COR-L47 (cell line): ENCODE measurements at places on chromosomes 5 and 9.

- no peak for DNase-seq
Measured at GRCh38 chr5:99187611-99188010, 258.8 kb upstream of the CHD1 start.

GRCh38 chr9:130948266-130948665 is 9.2 kb upstream of the FIBCD1 start:
- DNase-seq: peak; percentile 56

DNA sequence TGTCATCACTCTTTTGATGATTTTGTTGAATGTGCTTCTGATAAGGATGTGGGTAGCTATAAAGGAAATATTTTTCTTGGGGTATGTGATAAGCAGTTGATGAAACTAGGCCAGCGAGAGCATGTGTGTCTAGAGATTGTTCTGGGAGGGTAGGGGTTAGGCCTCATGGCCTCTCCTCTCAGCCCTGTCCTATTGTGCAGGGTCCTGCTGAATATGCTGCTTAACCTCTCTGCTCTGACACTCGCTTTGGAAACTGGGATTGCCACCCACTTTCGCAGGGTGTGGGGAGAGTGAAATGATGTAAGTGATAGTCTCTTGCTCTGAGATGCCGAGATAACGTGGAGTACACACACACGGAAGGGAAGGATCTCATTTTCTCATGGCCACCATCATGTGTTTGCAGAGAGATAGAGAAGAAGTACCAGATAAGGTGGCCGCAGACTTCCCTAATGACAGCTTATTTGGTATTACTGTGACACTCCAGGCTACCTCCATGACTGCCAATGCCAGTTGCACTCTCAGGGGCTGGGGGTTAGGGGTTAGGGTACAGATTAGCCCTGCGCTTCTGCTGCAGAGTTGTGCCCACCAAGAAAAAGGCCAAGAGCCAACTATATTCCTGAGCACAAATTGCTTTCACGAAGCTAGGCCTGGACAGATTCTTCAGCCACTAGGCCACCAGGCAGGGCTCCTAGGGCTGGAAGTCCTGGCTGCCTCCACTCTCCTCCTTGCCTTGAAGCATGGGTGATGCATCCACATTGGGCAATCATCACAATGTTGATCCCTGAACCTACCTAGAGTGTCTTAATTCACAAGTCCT is 25.2 kb upstream of the TNFAIP8 start:
- no peak for DNase-seq

GRCh38 chr9:131578021-131578420 is 32.7 kb downstream of the PRRT1B start:
- DNase-seq: no peak

- DNase-seq: no peak
Measured at GRCh38 chr5:179497636-179498340, 52.6 kb upstream of the RUFY1 start.

DNA sequence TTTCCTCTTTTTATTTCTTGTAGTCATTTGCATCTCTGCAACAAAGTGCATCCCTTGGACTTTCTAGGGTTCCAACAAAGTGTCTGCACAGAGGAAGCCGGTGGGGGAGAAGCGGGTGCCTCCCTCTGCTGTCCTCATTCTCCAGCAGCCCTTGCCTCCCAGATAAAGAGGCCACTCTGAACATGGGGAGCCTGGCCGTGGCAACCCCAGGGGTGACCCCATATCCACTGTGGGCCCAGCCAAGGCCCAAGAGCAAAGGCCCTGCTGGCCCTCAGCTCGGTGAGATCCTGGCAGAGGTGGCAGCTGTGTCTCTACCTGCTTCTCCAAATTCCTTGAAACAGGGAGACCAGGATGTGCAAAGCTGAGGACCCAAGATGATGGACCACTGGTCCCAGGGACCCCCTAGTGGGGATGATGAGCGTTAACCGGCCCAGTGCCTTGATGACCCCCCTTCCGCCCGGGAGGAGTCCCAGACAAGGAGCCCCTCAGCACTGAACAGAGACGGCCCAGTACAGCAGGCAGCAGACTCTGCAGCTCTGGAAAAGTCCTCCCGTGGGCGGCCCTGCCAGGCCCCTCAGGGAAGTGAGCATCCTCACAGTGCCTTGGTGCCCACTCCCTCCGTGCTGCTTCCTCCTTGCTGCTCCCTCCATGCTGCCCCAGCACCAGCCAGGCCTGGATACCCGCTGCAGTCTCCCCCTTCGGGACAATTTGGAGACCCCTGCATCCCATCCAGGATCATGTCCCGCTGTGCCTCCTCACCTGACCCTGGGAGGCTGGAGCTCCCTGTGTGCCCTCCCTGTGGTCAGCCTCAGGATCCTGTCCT is 62.5 kb downstream of the MRPL36 start:
- DNase-seq: no peak

- no peak for DNase-seq
Measured at GRCh38 chr5:76367623-76368371, 35.3 kb upstream of the IQGAP2 start.

DNA sequence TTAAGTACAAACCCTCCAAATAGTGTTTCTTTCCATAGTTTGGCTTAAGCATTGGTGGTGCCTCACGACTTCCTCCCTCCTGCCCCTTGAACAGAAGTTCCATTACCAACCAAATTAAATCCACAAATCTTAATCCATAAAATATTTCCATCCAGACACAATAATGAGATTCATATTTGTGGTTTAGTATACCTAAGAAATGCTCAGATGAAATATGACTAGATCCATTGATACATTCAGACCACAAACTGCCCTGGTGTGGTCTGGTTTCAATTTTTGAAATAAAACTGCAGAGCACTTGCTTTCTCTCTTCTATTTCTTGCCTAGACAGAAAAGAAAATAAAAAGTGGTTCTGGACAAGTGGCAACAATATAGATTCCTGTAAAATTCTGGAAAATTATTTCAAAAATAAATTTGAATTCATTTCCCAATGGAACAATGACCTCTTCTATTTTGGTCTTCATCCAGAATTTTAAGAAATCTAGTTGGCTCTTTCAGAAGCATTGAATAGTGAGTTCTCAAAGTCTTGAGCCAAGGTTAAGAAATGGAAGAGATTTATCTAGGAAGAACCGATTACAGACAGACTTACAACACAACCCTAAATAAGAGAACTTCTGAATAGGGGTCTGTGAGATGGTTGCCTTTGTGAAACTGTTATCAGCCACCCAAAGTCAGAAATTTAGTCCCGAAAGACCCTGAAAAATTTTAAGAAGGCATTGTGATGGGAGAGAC is 14.0 kb downstream of the TNC start:
- no peak for DNase-seq

DNA sequence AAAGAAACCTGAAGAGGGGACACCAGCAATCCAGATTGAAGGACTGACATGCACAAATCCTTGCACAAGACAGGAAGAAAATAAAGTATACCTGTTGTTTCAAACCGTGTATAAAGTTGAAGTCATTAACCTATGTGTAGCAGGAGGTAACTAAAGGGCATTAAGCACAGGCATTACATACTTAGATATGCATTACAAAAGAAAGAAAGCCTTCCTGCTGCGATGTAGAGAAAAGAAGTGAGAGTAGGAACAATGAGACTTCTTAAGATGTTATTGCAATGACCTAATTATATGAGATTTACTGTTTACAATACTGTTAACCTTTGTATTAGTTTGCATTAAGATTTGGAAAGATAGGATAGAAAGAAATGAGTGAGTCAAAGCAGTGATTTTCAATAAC is 308.9 kb upstream of the PTPRD start:
- no peak for DNase-seq

GRCh38 chr5:87399720-87400119 is 13.0 kb downstream of the CCNH start:
- DNase-seq: no peak

GRCh38 chr5:131198625-131199024 is 27.9 kb downstream of the LYRM7 start:
- no peak for DNase-seq

GRCh38 chr9:35059438-35059837 is 13.0 kb downstream of the VCP start:
- no peak for DNase-seq

GRCh38 chr9:89247431-89248353 is 63.3 kb upstream of the CKS2 start:
- no peak for DNase-seq

- DNase-seq: no peak
Measured at GRCh38 chr9:108724652-108725051, 131.1 kb downstream of the ACTL7B start.

GRCh38 chr5:121319292-121319691 is 532.4 kb upstream of the FTMT start:
- DNase-seq: no peak

- DNase-seq: peak; percentile 67
Measured at GRCh38 chr9:21434202-21435014, 5.8 kb upstream of the IFNA1 start.

GRCh38 chr5:144944936-144945335 is 774.3 kb downstream of the KCTD16 start:
- peak; percentile 30 for DNase-seq

GRCh38 chr9:98575379-98576346 is 133.1 kb downstream of the GABBR2 start:
- no peak for DNase-seq

GRCh38 chr9:109894473-109894872 is 114.5 kb downstream of the PALM2AKAP2 start:
- no peak for DNase-seq

GRCh38 chr9:109181284-109181683 is 14.2 kb upstream of the FRRS1L start:
- no peak for DNase-seq

DNA sequence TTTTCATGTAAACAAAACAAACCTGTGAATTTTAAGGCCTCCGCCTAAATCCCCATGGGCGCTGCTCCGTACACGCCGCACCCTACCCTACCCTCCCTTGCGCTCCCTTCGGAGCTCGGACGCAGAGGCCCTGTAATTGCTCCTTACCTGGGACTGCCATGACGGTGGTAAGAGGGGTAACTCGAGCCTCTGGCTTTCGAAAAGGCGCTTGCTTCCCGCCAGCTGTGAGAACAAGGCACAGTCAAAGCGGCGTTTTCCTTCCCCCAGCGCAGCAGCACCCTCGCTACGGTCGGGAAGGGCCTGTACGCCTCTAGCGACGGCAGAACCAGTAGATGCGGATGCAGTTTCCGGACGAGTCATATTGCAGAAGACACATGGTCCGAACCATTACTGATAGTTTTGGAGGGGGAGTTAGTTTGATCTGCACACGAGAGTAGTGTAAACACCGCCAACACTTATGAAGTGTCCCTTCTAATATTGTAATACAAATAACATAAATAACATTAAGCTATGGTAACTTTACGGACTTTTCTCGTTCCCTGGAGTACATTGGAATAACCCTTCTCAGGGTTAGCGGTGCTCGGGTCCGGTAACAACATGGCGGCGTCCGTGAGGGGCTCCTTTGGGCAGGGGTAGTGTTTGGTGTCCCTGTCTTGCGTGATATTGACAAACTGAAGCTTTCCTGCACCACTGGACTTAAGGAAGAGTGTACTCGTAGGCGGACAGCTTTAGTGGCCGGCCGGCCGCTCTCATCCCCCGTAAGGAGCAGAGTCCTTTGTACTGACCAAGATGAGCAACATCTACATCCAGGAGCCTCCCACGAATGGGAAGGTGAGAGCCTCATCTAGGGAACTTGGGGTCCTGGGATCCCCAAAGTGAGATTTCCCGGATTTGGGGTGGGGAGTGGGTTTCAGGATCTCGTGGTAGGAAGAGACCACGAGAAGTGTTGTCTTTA is at the start of the genes CWC27 and SREK1IP1:
Gene CWC27, plus strand, starts transcription at position 573 of the 955 bp plus-strand sequence. Its CDS starts 217 bp downstream, at position 790.
Gene SREK1IP1, minus strand, starts transcription at position 334 of the 955 bp plus-strand sequence. Its CDS starts 174 bp downstream, at position 160.
- peak; percentile 87 for DNase-seq

DNA sequence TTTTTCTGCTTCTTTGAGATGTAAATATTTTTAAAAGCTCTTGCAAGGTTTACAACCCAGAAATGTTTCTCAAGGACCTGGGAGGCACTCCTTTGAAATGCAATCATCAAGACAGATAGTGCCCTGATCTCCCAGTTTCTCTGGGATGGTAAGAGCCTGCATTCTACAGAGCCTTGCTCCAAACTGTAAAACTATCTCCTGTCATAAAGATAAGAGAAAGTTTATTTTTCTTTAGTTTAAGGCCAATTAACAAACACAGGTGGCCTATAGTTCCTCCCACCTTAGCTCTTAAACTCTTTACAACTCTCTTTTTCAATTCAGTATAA is 1231.1 kb upstream of the NUDT12 start:
- no peak for DNase-seq

- DNase-seq: no peak
Measured at GRCh38 chr9:83220730-83221129, 157.8 kb upstream of the RASEF start.

DNA sequence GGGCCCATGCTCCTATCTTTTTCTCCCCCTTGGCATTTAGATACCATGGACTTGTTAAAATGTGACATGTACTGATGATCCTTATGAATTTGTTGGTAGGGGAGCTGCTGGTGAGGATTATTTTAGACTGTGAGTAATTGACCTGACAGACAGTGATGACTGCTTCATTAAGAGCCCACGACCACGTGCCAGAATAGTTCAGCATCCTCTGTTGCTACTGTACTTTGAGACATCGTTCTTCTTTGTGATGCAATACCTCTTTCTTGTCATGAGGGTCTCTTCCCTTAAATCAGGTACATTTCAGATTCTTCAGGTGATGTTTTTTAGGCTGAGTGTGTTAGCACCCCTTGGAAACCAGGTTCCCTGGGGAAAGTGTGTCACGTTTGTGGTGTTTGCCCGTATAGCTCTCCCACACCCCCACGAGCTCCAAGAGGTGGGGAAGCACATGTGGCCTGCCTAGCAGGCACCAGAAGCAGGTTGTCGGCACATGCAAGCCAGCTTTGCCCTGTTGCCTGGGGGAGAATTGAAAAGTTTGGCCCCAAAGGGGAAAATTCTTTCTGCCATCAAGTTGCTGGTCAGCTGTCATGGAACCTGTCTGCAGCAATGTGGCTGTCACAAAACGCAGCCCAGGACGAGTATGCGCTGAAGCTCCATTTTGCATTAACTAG is 25.1 kb downstream of the QRFP start:
- DNase-seq: no peak

GRCh38 chr5:123344816-123345426 is 78.3 kb downstream of the CEP120 start:
- peak; percentile 16 for DNase-seq

GRCh38 chr5:509611-510185 is 14.6 kb downstream of the SLC9A3 start:
- no peak for DNase-seq

- DNase-seq: no peak
Measured at GRCh38 chr9:123445981-123446610, 90.1 kb downstream of the CRB2 start.

DNA sequence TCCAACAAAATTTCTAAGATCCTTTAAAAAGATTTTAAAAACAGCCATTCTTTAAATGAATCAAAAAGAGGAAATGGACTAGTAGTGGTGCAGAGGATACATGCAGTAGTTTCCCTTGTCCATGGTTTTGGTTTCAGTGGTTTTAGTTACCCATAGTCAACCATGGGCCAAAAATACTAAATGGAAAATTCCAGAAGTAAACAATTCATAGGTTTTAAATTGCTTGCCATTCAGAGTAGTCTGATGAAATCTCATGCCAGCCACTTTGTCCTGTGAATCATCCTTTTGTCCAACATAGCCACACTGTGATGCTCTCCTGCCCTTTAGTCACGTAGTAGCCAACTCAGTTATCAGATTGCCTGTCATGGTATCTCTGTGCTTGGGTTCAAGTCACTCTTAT is 286.1 kb downstream of the ANXA1 start:
- DNase-seq: no peak

DNA sequence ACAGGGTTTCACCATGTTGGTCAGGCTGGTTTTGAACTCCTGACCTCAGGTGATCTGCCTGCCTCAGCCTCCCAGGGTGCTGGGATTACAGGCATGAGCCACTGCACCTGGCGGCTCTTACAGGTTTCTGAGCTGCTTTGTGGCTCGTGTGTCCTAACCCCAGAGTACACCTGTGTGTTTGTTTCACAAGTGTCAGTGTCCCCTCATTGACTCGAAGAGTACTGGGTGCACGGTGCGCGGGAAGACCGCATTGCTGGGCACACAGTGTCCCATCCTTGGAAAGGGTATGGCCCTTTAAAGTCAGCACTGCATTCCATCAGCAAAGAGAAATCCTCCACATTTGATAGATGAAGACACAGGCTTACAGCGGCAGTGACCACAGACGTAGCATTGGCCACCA is 23.8 kb downstream of the NDST1 start:
- no peak for DNase-seq
